Stimulated activated CD4-positive, alpha-beta T cell treated with anti-CD3 and anti-CD28 coated beads, Interleukin-4, amount 100 ng/mL, for 1 hour (primary cell): ENCODE measurements at places on chromosomes 1 and 21.

GRCh38 chr1:89484092-89485038 lies 40.3 kb upstream of the LRRC8B start:
- no peak for DNase-seq

GRCh38 chr21:26055010-26055409 lies 115.6 kb downstream of the APP start:
- DNase-seq: no peak

DNA sequence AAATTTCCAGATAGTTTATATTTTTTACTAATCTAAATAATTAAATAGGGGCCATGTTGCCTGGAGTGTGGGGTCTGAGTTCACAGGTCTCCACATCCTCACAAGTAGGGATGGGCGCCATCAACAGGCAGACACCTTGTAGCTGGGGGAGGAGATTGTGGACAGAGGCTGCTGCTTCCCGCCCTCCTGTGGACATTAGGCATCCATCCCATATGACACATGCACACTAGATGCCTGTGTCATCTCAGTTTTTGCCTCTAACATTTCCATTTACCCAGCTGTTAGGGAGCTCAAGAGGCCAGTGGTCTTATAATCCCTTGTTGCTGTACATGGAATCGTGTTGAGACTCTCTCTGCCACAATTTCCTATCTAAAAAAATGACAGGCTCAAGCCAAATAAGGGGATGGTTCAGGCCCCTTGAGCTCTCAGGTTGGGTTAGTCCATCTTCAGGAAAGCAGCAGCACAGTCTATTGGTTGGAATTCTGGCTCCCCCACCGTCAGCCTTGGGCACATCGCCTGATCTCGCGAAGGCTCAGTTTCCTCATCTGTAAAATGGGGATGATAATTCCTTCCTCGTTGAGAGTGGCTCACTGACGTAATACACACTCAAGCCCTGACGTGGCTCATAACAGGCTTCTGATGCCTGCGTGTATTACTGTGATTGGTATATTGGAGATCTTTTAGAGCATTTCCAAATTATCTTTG lies 13.6 kb downstream of the LHX4 start:
- no peak for DNase-seq

- DNase-seq: no peak
These were observed 18.5 kb downstream of the NTMT2 start for GRCh38 chr1:170164103-170164763.

- DNase-seq: no peak
These were observed 148.9 kb upstream of the IGSF21 start for GRCh38 chr1:17958704-17959103.

- no peak for DNase-seq
These were observed 82.3 kb downstream of the PCBP3 start for GRCh38 chr21:45725844-45726200.

DNA sequence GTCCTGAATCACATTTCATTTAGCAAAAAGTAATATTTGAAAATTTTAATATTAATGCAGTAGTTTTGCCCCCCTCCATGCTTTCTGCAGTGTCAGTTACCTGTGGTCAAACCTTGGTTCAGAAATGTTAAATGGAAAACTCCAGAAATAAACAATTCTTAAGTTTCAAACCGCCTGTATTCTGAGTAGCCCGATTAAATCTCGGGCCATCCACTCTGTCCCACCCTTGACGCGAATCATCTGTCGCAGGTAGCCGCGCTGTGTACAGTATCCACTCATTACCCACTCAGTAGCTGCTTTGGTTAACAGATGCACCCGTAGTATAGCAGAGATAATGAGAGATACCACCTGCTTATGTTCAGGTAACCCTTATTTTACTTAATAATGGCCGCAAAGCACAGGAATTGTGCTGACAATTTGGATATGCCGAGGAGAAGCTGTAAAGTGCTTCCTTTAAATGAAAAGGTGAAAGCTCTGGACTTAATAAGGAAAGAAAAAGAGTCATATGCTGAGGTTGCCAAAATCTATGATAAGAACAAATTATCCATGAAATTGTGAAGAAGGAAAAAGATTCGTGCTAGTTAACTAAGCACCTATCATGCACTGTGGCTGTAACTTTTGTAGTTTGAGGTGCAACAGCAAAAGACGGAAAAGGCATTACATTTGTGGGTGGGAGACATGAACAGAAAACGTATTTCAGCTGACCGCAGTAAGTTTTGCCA lies 889 bp upstream of the SCYL3 start:
- DNase-seq: no peak
